ENCODE measurements at places on chromosomes 13 and 19.

- no peak for DNase-seq
These were observed 329.6 kb downstream of the SLITRK5 start for GRCh38 chr13:88000787-88001186.

- DNase-seq = no peak
These were observed 173.0 kb downstream of the OLFM4 start for GRCh38 chr13:53201454-53202225.

- DNase-seq = no peak
These were observed 1027.1 kb upstream of the PCDH9 start for GRCh38 chr13:68257111-68257842.

DNA sequence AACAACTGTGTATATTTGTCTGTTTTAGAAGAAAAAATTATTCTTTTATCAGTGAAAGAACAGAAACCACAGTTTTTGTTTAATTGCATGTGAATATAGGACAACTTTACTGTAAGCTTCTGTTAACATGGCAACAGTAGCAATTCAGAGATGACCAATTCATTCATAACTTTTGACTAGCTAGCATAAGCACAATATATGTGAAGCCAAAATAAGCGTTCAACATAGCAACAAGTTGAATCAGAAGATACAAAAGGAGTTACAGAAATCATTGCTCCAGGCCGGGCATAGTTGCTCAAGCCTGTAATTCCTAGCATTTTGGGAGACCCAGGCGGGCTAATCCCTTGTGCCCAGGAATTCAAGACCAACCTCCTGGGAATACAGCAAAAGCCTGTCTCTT is 197.1 kb upstream of the GPC6 start:
- DNase-seq = no peak

DNA sequence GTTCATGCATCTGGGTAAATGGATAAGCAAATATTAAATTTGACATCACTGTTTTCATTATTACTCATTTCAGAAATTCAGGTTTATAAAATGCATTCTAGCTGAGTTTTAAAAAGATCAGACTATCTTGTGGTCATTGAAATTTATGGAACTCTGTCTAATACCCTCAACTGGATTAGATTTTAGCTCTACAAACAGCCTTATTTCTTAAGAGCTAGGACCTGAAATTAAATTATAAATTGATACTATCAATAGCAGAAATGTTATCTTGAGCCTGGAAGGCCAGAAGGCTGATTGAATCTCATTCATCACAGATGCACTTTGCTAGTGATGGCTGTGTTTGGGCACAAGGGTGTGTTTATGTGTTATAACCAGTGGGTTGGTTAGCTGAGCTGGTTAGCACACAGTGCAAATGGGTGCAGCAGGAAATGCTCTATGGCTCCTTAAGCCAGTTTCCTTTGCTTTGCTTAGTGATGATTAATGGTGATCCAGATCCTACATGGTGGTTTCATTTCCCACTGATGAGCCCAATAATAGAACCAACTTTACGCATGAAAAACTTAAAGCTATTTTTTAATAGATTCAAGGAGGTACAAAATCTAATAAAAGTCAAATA is 310.8 kb upstream of the KLF12 start:
- no peak for DNase-seq

DNA sequence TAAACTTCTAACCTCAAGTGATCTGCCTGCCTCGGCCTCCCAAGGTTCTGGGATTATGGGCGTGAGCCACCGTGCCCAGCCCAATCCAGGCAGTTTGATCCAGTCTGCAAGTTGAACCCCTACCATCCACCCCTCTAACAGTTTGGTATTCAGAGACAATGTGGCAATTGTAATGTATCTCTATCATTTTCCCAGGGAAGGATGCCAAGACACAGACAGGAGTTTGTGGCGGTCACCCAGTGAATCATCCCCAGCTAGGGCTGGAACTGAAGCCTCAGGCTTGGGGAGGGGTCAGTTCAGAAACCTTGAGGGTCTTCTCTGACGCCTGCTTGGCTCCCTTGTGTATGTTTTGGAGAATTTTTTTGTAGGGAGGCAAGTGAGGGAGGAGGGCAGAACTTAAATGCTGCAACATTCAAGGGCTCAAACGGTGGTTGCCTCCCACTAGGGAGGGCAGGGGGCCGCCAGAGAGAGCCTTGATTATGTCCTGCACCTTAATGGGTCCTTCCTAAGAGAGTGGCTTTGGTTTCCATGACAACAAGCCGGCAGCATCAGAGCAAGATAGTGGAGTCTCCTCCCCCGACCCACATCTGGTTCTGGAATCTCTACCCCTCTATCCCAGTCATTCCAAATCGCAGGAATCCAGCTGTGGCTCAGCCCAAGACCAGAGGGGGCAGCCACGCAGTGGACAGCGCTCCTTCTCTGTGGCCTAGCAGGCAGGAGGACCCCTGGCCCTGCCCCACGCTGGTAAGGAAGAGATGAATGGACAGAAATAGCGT is 14.9 kb upstream of the FEM1A start:
- no peak for DNase-seq

DNA sequence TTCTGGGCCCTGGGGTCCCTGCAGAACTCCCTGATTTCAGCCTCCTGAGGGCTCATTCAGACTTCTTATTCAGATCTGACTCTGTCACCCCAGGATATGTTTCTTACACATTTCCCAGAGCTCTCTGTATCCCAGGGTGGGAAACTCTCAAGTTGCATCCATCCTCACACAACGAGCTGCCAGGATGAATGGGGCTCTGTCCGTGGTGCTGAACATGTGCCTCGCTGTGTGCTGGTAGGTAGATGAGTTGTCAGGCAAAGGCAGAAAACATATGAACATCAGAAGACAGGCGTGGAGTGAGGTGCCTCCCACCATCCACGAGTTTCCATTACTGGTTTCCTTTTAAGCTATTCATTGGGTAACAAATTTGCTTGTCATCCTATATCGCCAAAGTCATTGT is 11.4 kb upstream of the IGFL1 start:
- no peak for DNase-seq

DNA sequence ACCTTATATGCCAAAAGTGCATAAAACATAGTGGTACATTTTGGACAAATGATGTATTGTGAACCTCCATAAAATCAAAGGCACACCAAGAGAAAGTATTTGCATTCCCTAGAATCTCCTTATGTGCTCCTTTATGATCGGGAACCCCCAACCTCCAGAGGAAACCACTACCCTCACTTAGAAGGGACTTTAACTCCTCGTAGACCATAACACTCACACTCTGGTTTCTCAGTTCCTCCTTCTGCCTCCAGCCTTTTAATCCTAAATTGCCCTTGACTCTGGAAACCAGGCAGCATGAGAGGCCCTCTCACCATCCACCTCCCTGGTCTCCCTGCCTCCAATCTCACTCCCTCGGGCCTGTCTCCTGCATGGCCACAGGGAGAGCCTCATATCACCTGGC is 9.8 kb upstream of the KCNN4 start:
- no peak for DNase-seq

GRCh38 chr13:77437267-77437666 is 98.2 kb upstream of the SCEL start:
- no peak for DNase-seq

DNA sequence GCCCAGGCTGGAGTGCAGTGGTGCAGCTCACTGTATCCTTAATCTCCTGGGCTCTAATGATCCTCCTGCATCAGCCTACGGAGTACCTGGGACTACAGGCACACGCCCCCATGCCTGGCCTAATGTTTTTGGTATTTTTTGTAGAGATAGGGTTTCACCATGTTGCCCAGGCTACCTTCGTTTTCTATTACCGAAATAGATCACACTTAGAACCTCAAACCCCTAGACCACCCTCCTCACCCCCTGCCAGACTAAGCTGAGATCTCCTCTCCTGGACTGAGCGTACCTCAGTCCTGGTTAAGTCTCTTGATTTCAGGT is 391 bp downstream of the KLF1 start:
- no peak for DNase-seq

GRCh38 chr13:102978168-102978567 is 88.0 kb downstream of the SLC10A2 start:
- no peak for DNase-seq

GRCh38 chr13:27635266-27635665 is 13.6 kb downstream of the POLR1D start:
- no peak for DNase-seq

GRCh38 chr19:13128583-13128982 is 10.5 kb downstream of the NACC1 start:
- no peak for DNase-seq

GRCh38 chr13:88800505-88800904 is 1129.3 kb downstream of the SLITRK5 start:
- DNase-seq = no peak

DNA sequence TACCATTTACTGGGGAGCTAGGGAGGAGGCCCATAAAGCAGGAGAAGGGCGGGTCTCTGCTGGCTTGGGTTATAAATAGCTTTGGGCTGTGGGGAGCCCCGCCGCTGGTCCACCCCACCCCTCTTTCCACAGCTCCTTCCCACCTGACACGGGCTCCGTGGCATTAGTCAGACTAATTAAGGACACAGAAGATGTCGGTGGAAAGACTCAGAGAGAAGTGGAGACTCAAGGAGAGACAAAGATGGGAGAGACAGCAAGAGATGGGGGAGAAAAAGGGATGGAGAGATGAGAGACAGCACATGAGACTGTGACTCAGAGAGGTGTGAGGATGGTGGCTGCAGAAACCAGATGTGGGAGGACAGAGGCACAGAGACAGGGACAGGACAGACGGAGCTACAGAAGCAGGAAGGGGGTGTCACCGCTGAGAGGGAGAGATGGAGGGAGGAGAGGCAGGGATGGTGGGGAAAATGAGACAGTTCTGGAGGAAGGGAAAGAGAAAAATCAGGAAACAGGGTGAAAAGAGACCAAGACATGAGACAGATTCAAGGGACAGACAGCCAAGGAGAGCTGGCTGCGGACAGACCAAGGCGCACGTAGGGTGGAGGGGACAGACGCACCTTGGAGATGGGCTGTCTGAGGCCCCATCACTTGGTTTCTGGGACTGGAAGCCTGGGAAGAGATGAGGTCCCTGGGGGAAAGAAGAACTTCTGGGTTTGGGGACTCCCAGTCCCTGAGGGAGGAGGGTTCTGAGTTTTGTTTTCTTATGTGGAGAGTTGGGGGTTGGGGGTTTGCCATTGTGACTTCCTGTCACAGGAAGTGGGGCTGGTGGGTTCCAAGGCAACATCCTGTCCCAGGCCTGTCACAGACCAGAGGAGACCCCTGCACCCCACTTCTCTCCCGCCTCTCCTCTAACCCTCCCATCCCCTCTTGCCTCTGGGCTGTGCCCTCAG is 4.1 kb downstream of the ARHGEF1 start:
- DNase-seq = no peak

GRCh38 chr19:1041835-1042685 is 2.2 kb downstream of the ABCA7 start:
- no peak for DNase-seq

DNA sequence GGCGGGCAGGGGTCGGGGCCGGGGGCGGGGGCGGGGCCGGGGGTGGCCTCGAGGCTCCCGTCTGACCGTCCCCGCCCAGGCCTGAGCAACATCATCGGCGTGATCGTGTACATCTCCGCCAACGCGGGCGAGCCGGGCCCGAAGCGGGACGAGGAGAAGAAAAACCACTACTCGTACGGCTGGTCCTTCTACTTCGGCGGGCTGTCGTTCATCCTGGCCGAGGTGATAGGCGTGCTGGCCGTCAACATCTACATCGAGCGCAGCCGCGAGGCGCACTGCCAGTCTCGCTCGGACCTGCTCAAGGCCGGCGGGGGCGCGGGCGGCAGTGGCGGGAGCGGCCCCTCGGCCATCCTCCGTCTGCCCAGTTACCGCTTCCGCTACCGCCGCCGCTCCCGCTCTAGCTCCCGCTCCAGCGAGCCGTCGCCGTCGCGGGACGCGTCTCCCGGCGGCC is 9.4 kb upstream of the CACNG6 start:
- DNase-seq = no peak

- no peak for DNase-seq
These were observed 3.6 kb upstream of the MYDGF start for GRCh38 chr19:4673726-4674125.

DNA sequence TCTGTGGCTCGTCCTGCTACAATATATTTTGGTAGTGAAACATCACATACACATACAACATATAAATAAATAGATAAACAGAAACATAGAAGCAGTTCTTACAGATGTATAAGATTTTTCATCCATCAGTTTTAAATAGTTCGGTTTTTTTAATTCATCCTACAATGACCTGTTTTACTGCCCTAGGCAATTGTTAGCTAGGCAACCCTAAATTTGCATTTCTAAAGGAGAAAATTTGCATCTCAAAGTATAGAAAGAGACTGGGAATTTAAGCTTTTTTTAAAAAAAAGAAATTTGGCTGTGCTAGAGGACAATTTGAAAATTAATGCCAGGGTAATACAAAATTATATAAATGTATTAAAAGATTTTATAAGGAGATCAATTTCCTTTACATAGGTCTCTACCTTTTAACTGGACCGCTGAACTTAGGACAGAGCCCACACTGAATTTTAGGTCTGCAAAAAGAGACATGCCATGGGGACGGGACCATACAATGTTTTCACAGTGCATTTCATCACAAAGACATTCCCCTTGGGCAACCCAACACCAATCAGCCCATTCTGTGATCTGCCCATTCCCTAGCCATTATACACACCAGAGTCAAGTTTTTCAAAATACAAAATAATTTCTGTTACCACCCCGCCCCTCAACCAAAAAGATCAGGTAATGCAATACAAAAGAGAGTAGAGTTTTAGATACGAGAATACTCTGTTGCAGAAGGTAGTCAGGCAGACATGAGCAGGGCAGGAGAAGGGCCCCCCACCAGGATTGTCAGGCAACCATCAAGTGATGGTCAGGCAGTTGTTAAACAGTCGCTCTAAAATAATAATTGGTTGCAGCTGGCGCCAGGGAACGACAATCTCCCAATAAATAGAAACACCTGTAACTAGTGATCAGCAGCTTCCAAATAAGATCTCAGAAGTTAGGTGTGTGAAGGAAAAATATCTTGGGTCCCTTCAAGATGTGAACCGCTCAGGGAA is 299.7 kb upstream of the SGCG start:
- no peak for DNase-seq

GRCh38 chr19:34838753-34839431 is 65.9 kb upstream of the ZNF599 start:
- DNase-seq = no peak

GRCh38 chr13:27379694-27380641 is 44.5 kb upstream of the GTF3A start:
- DNase-seq = no peak
